ENCODE measurements at places on chromosomes 2 and 18.

DNA sequence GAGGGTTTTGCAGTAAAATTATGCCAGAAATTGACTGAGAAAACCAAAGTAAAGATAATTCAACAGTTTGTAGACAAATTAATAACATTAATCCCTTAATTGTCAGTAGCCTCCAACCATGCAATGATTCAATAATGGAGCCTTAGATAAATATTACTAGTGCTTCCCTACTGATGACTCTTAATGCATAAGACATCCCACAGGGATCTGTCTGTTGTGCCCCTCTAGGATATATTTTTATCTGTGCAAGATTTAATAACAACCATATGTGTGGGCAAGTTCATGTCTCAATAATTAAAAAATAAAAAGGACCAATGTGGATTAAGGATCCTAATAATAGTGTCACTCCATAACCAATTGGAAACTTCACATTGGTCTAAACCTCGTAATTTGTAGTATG lies 230.3 kb upstream of the TCF4 start:
- no peak for DNase-seq

- DNase-seq = no peak
Observed at GRCh38 chr18:74652392-74652988, 54.8 kb downstream of the ZNF407 start.

DNA sequence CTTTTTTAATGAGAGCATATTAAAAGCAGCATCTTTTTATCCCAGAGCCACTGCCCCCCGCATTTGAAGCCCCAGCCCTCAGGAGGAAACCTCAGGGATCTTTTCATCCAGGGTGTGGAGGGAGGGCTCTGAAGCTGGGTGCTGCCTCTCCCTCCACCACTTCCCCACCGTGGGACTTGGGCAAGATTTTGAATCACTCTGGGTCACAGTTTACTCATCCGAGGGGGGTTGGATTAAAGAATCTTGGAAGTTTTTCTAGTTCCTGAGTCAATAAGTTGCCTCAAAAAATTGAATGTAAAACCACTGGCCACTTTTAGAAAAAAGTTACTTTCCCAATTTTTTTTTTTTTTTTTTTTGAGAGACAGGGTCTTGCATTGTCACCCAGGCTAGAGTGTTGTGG lies 62.0 kb upstream of the ANKRD44 start:
- DNase-seq = no peak

GRCh38 chr2:86031151-86031550 lies 74.5 kb downstream of the POLR1A start:
- no peak for DNase-seq

DNA sequence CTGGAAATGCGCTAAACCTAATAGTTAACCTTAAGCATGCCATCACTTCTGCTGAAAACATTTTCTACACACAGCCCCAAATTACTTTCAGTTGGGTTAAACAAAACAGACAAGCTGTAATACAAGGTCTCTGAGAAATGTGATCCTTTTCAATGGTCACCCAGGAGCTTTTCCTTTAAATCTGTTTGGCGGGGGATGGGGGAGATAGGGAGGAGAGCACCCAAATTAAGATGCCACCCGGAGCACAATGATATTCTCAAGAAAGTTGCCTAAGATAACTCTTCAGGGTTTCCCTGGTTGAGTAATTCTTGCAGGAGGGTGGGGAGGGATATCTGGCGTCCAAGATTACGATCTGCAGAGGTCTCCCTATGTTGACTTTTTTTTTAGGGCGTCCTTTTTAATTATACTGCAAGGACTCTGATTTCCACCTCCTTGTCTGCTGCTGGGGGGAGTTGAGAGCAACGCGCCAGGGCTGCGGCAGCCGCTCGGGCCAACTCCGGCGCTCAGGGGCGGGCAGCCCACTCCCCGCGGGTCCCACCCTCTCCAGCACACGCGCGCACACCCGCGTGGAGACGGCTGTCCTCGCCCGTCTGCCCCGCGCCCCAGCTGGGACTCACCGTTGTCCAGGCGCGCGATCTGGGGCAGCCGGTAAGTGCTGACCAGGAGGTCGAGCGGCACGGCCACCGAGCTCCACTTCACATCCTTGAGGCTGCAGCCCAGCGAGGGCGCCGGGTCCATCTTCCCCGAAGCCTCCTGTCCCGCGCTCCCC lies 807 bp downstream of the GAREM1 start:
- peak; percentile 54 for DNase-seq

GRCh38 chr2:202375033-202375608 lies 1.0 kb upstream of the BMPR2 start:
- peak; percentile 72 for DNase-seq

GRCh38 chr18:39788383-39788782 lies 2166.7 kb upstream of the PIK3C3 start:
- no peak for DNase-seq

GRCh38 chr2:179460181-179460929 lies 195.7 kb upstream of the SESTD1 start:
- no peak for DNase-seq

- DNase-seq = no peak
Observed at GRCh38 chr2:84904717-84905174, 710 bp upstream of the TMSB10 start.

DNA sequence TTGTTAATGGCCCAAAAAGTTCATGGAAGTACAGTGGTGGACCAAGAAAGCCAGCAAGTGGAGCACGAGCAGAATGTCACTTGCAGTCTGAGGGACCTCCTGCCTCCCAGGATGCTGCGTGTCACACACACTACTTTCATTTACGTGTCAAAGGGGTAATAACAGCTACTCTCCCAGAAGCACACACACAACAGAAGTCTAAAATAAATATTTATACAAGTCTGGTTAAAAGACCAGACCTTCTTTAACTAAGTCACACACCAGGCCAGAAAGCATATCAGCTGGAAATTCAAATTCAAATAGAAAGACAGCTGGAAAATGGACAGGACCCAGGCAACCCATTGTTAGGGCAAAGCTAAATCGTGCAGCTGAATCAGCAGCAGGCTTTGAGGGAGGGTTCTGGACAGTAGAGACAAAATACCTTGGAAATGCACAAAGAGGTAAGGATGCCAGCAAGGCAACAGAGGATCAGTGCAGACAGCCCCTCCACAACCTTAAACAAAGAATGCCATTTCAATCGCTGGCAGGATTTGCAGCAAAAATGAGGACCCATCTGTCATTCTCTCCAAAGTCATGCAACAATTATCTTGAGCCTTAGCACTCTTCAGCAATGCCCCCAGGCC lies 160.5 kb downstream of the TMEM163 start:
- no peak for DNase-seq

DNA sequence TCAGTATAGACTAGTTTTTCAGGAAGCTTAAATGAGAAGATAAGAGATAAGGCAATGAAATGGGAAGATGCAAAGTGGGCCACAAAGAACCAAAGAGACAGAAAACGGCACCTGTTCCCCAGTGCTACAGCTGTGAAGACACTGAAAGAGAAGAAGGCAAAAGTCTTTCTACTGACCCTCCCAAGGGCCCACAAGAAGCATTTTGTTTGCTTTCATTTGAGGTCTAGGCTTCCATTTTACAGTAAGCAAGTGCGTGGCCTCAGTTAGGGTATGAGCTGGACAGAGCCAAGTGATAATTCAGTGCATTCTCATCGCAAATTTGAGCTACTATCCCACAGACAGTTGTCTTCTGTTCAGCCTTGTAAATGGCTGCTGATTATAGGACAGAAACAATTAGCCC lies 53.4 kb upstream of the STK17B start:
- no peak for DNase-seq

DNA sequence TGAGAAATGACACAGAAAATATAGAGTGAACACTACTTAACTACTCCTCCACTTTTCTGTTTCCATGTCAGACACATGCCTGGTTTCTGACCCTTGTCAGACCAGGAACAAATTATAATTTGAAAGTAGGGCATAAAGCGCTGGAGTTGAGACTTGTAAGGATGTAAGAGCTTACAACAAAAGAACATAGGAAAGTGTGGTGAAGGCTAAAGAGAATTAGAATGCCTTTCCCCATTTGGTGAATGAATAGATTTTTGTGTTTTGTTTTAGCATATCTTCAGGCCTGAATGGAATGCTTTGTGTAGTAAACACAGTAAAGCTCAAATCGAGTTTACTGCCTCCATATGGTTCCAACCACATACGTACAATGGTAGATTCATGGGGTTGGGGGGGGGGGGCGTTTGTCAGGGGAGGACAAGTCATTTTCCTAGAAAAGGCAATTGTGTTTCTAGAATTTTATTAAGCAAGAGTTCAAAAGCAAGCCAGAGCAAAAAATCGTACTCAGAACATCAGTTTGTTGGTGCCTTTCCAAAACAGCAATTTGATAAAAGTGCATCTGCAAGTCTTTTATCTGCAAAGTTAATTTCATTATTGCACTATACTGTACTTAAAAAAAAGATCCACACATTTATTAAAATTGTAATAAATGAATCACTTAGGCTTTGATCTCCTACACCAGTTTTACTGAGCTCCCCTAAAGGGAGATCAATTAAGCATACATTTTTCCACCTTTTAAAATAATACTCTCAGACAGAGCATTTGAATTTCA lies 30.9 kb downstream of the NRXN1 start:
- no peak for DNase-seq

- DNase-seq = no peak
Observed at GRCh38 chr2:177545981-177546585, 153.5 kb downstream of the AGPS start.

GRCh38 chr2:181393472-181393871 lies 63.7 kb upstream of the ITGA4 start:
- DNase-seq = no peak

- DNase-seq = no peak
Observed at GRCh38 chr2:46486436-46486835, 7.1 kb downstream of the TMEM247 start.

- DNase-seq = no peak
Observed at GRCh38 chr2:100286318-100286717, 36.0 kb downstream of the LONRF2 start.

DNA sequence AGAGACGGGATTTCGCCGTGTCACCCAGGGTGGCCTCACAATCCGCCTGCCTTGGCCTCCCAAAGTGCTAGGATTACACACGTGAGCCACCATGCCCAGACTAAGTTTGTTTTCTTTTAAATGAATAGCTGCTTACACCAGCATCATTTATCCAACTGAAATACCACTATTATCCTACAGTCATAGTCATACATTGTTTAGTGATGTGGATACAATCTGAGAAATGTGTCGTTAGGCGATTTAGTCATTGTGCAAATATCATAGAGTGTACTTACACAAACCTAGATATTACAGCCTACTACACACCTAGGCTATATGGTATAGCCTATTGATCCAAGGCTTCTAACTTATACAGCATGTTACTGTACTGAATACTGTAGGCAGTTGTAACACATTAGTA lies 10.3 kb downstream of the ZC3H15 start:
- DNase-seq = no peak

DNA sequence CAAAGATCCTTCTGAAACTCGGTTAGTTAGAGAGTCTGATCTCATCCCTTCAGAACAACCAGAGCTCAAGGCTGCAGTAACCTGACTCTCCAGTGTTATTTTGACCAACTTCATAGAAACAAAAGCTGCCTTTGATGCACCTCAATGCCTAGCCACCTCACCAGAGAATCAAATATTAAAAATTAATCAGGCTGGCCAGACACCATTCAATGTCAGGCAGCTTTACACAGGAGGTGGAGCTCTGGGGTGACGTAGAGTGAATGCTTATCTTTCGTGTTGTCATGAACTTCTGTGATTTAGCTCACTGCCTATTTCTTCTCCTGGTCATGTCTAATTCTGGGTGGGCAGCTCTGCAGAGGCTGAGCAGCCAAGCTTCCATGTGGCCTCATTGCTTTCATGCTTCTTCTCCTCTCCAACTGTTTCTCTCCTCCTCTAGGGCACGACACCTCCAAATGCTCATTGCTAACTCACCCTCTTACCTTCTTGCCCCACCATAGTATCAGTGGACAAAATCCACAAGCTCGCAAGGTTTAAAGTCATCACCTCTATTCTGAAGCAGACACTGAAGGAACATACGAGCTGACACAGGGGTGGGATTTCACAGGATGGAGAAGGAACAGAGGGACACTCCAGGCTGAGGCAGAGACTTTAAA lies 39.4 kb downstream of the AAK1 start:
- no peak for DNase-seq

GRCh38 chr2:63500398-63500797 lies 87.9 kb downstream of the WDPCP start:
- DNase-seq = no peak

DNA sequence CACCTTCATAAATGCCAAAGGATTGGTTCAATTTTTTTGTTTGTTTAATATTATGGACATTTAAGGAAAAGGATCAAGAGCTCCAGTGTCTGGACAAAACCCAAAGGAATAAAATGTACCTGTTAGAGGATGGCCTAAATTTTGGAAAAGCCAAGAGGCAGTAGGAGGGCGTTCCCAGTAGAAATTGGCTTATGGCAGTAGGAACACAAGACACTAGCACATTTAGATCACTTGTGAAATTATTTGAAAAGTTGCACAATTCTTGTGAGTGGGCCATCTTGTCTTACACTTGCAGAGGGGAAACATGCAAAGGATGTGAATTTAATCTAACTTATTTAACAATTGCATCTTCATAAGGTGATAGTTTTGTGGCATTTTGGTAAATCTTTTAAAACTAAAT lies 3.2 kb downstream of the BZW1 start:
- no peak for DNase-seq

GRCh38 chr2:207766041-207766551 lies 3.6 kb downstream of the FZD5 start:
- DNase-seq = no peak

GRCh38 chr2:208511016-208511415 lies 104.4 kb downstream of the PTH2R start:
- no peak for DNase-seq

- no peak for DNase-seq
Observed at GRCh38 chr18:21703241-21703820, 1.2 kb downstream of the ABHD3 start.

- DNase-seq = no peak
Observed at GRCh38 chr2:173523497-173523896, 168.8 kb downstream of the CDCA7 start.

DNA sequence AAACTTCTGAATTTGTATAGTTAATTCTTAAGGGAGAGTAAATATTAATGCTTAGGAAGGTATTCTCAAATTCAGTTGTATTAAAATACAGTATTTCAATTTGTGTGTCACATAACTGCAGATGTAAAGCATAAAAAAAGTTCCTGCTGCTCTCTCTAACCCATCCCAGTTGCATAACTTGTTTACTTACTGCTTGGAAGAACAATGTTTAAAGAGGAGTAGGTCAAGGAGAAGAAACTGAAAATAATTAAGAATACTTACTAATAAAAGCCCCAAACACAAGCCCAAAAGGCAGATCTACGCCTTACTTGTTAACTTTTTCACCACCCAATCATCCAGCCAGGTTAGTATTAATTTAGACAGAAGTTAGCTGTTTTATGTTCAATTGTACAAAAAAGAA lies 81.2 kb downstream of the ORC4 start:
- DNase-seq = no peak

- no peak for DNase-seq
Observed at GRCh38 chr2:215791481-215791937, 221.8 kb downstream of the MREG start.

DNA sequence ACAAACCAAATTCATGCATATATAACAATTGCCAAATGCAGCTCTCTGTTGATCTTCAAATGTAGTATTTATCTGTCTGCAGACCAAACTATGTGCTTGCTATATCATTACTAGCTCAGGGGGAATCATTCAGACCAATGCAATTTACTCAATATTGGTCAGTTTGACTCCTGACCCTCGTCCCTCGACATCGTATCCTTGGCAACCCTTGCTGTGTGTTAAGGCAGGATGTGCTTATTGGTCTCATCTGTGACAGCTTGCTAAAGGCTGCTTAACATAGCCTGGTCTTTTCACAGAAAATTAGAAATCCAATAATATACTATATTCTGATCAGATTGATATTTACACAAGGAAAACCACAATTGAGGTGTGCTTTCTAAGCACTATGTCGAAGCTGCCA lies 747.1 kb downstream of the GALR1 start:
- DNase-seq = no peak

GRCh38 chr2:211416373-211416772 lies 860.0 kb downstream of the CPS1 start:
- no peak for DNase-seq
